ENCODE measurements at places on chromosomes 3 and 15. TPM values are rescaled to one million over a fixed set of nuclear protein-coding genes. Genes with fewer than 3 reads are reported as not detected.

- H3K4me1 ChIP-seq, result peaks cover 4% of the 10 kb centered on the region
- DNase-seq, result no peak
Measured at GRCh38 chr15:70286113-70286806, 188.5 kb upstream of the TLE3 start.

Gene GCSAM
- polyA plus RNA-seq, result 0.42 TPM

Gene CCR3
- polyA plus RNA-seq, result not detected

- H3K4me1 ChIP-seq, result peaks cover 18% of the 10 kb centered on the region
- no peaks in the 10 kb centered on the region for H3K36me3 ChIP-seq
- no peak overlapping the region for H3K4me3 ChIP-seq
- no peaks in the 10 kb centered on the region for H3K27me3 ChIP-seq
- no peak for DNase-seq
Measured at GRCh38 chr3:187021748-187022402, 91.5 kb downstream of the ST6GAL1 start.

Gene TNFAIP8L3
- 10.2 TPM for polyA plus RNA-seq

- no peak overlapping the region for H3K4me3 ChIP-seq
- H3K4me1 ChIP-seq, result peaks cover 4% of the 10 kb centered on the region
- no peaks in the 10 kb centered on the region for H3K36me3 ChIP-seq
- H3K27me3 ChIP-seq, result no peaks in the 10 kb centered on the region
Measured at GRCh38 chr15:100893964-100894295, 14.3 kb downstream of the ALDH1A3 start.
